Neural cell (in vitro differentiated cells): ENCODE measurements at places on chromosomes 2 and 18. TPM values are rescaled to one million over a fixed set of nuclear protein-coding genes. Genes with fewer than 3 reads are reported as not detected.

Gene SESTD1
- polyA plus RNA-seq: 34.8 and 39.5 TPM in 2 replicates

Gene NPHP1
- polyA plus RNA-seq: 2.7 and 8.0 TPM in 2 replicates

Gene LOXHD1
- not detected in 2 replicates for polyA plus RNA-seq

Gene EFR3B
- polyA plus RNA-seq: 29.3 and 30.6 TPM in 2 replicates

Gene KANSL1L
- 27.6 and 33.5 TPM in 2 replicates for polyA plus RNA-seq

Gene NYAP2
- polyA plus RNA-seq: 0.98 and 1.1 TPM in 2 replicates

Gene GNLY
- polyA plus RNA-seq: not detected in 2 replicates

Gene RAB6C
- 0.18 and 0.52 TPM in 2 replicates for polyA plus RNA-seq

Gene SLC9A4
- polyA plus RNA-seq: 0.06 and 0.15 TPM in 2 replicates

Gene ADAM23
- polyA plus RNA-seq: 55.0 and 75.2 TPM in 2 replicates

Gene CYTIP
- polyA plus RNA-seq: not detected in 2 replicates
